Stimulated activated CD8-positive, alpha-beta memory T cell treated with anti-CD3 and anti-CD28 coated beads, Interleukin-15, amount 100 ng/mL, for 1 hour (primary cell): ENCODE measurements at places on chromosomes 13 and 19.

GRCh38 chr13:106919133-106919532 is 351.2 kb upstream of the ARGLU1 start:
- DNase-seq = no peak

- DNase-seq = no peak
Measured at GRCh38 chr13:78593652-78594455, 9.5 kb downstream of the POU4F1 start.

DNA sequence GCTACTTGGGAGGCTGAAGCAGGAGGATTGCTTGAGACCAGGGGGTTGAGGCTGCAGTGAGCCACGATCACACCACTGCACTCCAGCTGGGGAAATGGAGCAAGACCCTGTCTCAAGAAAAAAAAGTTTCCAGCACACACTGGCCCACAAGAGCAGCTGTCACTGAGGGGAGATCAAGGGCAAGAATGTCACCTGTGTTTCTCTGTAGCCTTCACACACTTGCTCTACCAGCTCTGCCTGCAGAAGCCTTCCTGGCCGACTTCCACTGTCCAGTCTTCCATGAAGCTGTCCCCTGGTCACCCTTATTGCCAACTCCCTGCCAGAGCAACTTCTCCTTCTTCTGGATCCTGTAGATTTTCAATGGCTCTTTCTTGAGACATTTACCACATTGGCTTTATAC is 158.0 kb downstream of the KCTD15 start:
- DNase-seq = no peak

DNA sequence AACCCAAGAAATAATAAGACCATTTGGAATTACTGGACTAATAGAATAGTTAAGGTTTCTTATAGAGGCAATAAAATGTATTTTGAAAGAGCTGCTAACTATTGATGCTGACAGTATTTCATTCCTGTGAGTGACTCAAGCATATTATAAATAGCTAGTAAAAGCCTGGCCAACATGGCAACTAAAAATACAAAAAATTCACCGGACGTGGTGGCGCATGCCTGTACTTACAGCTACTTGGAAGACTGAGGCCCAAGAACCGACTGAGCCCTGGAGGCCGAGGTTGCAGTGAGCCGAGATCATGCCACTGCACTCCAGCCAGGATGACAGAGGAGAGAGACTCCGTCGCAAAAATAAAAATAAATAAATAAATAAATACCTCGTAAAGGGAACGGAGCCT is 5.4 kb upstream of the ICAM3 start:
- no peak for DNase-seq

DNA sequence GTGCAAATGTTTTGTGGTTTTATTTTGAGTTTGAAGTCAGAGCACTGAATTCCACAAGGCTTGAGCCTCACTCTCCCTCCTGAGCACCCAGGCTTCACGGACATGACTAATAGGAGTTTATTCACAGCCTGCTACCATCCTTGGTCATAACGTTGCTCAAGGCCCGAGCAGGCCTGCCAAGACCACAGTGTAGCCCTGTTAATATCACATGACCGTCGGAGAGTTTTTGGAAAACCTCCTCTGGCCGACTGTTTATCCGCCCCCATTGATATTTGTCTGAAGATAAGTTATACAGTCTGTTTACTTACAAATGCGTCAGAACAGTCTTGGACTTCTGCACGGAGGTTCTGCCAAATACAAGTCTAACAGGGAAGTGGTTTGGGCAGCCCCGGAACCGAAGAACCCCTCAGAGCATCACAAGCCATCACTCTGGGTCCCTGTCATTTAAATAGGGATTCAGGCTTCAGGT is 89.9 kb downstream of the COL4A2 start:
- no peak for DNase-seq

GRCh38 chr13:35293579-35294226 is 182.8 kb downstream of the MAB21L1 start:
- DNase-seq = no peak

- DNase-seq = no peak
Measured at GRCh38 chr13:70249332-70250064, 141.2 kb upstream of the KLHL1 start.

DNA sequence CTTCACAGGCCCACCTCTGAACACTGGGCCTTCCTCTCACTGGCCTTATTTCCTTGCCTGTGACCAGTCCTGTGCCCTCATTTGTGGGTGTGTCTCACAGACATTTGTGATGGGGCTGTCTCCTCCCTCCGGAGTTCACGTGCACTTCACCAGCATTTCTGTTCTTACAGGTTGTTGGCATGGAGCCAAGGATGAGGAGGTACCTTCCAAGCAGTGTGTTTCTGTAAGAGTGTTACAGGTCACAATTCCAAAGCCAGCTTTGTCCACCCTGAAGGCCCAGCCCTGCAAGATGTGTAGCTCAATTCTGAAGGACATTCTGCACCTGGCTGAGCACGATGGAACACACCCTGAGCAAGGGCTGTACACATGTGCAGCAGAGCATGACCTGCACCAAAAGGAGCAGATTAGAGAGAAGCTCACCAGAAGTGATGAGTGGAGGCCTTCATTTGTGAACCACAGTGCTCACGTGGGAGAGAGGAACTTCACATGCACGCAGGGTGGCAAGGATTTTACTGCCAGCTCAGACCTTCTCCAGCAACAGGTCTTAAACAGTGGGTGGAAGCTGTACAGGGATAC is 8.1 kb downstream of the ZNF749 start:
- DNase-seq = no peak

DNA sequence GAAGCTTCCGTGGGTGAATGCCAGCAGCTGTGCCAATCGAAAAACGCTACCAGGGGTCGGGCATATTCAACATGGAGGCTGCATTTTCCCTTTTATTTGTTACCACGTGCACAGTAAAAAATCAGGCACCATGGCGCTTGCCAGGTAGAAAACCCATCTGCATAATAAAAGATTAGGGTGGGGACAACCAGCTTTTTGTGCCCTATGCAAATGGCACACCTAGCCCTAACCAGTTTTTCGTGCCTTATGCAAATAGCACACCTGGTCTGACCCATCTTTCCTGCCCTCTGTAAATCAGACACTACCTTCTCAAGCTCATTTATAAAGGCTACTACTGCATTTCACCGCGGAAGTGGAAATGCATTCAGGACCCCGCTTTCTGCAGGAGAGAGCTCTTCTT is 62.1 kb upstream of the FREM2 start:
- no peak for DNase-seq

GRCh38 chr19:35790981-35791813 is 15.8 kb downstream of the ARHGAP33 start:
- no peak for DNase-seq

DNA sequence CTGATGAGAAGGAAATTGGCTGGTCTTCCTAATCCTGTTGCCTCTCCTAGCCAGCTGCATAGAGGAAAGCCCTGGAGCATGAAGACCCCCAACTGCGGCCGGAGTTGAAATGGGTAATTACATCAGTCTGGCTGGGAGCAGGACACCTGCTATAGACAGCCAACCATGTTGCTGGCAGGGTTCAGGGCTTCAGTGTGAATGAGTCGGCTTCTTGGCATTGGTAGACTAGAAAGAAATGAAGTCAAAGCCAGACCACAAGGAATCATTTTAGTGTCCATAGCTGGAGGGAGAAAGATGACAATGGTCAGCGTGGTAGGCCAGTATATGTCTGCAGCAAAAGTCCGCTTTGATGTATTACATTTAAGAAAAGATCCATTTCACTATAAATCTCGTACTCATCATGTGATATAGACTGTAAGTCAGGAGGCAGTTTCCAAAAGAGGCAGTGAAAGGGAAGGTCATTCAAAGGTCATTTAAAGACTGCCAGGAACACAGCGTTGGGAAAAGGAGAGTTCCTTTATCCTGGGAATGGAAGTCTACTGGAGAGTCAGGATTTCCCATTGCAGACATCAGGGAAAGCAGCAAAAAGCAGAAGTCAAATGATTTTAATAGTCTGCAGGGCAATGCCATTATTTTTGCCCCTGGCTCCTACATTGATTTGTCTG is 262.7 kb downstream of the DNAJC15 start:
- no peak for DNase-seq

GRCh38 chr19:8334458-8335342 is 8.4 kb downstream of the KANK3 start:
- no peak for DNase-seq

- DNase-seq = no peak
Measured at GRCh38 chr13:21478881-21479808, 20.0 kb upstream of the ZDHHC20 start.

GRCh38 chr13:79386125-79386826 is 19.8 kb downstream of the RBM26 start:
- DNase-seq = no peak

- no peak for DNase-seq
Measured at GRCh38 chr13:29937841-29938240, 87.4 kb upstream of the UBL3 start.

GRCh38 chr13:94308832-94309231 is 170.7 kb downstream of the DCT start:
- no peak for DNase-seq

- DNase-seq = no peak
Measured at GRCh38 chr19:38190793-38191192, 33.2 kb downstream of the DPF1 start.

- DNase-seq = no peak
Measured at GRCh38 chr13:112634102-112634501, 46.1 kb upstream of the TUBGCP3 start.

DNA sequence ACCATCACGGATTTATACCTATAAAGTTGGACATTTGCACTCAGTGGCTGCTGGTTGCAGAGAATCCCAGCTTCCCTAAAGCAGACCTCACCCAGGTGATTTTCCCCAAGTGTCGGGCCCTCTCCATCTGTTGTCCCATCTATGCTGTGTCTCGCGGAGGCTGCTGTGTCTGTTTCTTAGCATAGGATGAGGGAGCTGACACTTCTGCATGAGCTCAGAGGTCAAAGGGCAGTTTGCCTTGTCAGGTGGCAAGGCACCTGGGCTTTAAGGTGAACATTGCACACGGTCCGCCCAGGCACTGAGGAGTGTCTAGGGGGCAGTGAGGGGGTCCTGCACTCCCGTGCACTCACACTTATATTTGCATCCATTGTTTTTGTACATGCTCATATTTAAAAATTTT is 151.6 kb downstream of the ZIC5 start:
- DNase-seq = no peak

- DNase-seq = no peak
Measured at GRCh38 chr13:79805317-79805716, 324.4 kb downstream of the NDFIP2 start.

DNA sequence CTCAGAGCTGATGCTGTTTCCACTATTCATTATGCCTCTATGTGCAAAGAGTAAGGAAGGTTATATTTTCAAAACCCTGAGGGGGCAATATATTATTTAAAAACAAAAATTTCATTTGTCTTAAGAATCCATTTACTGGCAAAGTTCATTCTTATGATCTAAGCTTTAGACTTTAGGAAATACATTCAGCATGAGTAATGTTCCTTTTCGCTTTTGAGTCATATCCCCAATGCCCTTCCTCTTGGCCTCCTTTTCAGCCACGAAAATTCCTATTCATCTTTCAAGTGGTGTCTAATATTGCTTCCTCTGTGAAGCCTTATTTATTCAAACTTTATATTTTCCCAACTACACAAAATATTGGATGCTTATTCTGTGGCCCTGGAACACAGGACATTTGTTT is 1317.0 kb downstream of the PCDH9 start:
- DNase-seq = no peak

DNA sequence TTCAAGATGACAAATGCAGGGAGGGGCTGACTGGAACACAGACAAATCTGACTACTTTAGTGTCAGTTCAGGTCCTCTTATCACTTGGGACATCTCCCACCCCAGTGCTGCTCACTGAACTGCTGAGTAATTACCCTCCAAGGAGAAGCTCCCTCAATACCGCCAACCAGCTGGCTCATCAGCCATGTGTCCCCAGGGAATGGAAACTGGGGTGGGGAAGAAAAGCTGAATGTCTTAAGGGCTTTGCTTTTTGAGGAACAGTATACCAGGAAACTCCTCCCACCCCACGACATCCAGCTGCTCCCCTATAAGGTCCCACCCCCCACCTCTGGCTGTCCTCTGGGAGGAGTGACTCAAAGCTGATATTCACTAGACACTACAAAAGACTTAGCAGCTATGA is 2.0 kb downstream of the ZNF823 start:
- DNase-seq = no peak

- DNase-seq = no peak
Measured at GRCh38 chr19:38683393-38684077, 36.1 kb downstream of the ACTN4 start.

DNA sequence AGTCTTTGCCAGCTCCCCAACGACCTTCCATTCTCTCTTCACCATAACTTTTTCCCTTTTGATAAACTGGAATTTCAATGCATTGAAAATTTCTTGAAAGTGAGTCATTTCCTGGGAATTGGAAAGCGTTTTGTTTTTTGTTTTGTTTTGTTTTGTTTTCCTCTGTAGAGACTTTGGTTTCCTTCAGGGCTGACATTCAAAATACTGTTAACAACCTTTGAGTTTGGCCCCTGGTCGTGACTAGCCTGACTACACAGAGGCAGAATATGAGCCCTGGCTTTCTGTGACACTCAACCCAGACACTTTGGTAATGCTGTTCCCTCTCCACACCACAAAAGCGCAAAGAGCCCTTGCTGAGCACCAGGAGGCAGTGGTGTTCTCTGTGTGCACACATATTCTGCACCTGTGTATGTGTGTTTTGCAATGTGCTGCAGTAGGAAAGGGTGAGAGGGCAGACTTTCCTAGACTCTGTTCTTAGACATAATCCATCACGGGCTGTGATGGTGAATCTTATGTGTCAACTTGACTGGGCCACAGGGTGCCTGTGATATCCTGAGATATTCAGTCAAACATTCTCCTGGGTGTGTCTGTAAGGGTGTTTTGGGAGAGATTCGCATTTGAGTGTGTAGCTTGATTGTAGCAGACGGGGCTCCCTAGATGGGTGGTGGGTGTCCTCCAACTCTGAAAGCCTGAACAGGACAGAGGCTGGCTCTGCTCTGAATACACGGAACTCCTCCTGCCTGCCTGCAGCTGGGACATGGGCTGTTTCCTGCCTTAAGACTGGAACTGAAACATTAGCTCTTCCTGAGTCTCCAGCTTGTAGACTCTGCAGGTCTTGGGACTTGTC is 29.5 kb upstream of the ANKRD10 start:
- no peak for DNase-seq

- DNase-seq = no peak
Measured at GRCh38 chr19:2081873-2082810, 14.0 kb downstream of the MOB3A start.

DNA sequence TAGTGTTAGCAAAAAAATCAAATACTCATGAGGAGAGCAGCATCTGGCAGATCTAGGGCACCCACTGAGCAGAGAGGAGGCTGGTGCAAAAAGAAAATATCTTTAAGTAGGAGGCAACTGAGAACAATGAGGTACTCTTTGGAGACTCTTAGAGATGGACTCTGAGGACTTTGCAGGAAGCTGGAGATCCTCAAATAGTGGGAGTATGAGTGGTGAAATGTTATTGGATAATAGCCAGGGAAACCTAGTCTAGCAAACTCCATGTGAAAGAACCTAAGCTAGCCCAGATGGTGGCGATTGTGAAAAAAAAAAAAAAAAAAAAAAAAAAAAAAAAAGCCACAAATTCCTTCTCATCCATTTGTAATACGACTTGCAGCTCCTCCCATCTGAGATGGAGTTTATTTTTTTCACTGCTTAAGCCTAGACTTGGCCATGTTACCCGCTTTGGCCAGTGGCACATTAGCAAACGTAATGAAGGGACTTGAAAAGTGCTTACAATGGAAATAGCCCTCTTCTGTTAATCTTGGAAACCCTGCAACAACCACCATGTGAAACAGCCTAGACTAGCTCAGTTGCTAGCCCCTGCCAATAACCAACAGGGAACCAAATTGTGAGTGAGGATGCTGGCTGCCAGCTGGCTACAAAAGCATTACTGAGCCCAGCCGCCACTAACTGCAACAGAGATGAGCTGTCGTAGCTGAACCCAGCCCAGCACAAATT is 476.2 kb downstream of the KLF12 start:
- DNase-seq = no peak
